ENCODE measurements at places on chromosomes 7 and 10. TPM values are rescaled to one million over a fixed set of nuclear protein-coding genes. Genes with fewer than 3 reads are reported as not detected.

- H3K36me3 ChIP-seq, result no peaks in the 10 kb centered on the region
- no peaks in the 10 kb centered on the region for H3K27me3 ChIP-seq
- H3K27ac ChIP-seq, result no peak overlapping the region
- H3K4me3 ChIP-seq, result no peak overlapping the region
These were observed 75.6 kb downstream of the GRM8 start for GRCh38 chr7:127177156-127177555.

The ELFN1 gene
- total RNA-seq, result 0.33 TPM

DNA sequence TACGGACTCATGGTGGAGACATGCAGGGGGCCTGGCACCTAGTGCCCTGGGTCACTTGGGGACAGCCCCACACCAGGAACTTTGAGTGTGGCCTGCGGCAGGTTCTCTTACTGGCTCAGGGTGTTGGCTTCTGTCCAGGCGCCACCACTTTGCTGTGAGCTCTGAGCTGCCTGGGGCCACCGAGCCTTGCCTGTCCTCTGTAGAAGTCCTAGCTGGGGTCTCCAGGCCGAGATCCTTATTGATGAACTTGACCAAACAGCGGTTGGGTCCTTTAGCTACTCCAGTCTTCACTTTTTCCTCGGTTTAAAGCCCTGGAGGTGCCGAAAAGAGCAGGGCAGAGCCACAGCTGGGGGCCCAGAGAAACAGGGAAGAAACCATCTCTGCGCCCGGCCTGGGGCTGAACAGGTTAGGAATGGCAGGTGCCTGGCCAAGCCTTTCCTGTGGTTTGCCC is 41.3 kb downstream of the ZNF467 start:
- H3K4me3 ChIP-seq, result no peak overlapping the region
- H3K36me3 ChIP-seq, result no peaks in the 10 kb centered on the region
- no peaks in the 10 kb centered on the region for H3K4me1 ChIP-seq
- no peak for DNase-seq
- H3K27me3 ChIP-seq, result no peaks in the 10 kb centered on the region

GRCh38 chr7:93894426-93894825 is 3.9 kb upstream of the TFPI2 start:
- H3K4me3 ChIP-seq, result no peak overlapping the region
- no peak for DNase-seq
- no peaks in the 10 kb centered on the region for H3K27me3 ChIP-seq
- H3K4me1 ChIP-seq, result peaks cover 59% of the 10 kb centered on the region
- H3K36me3 ChIP-seq, result no peaks in the 10 kb centered on the region
- H3K27ac ChIP-seq, result no peak overlapping the region

DNA sequence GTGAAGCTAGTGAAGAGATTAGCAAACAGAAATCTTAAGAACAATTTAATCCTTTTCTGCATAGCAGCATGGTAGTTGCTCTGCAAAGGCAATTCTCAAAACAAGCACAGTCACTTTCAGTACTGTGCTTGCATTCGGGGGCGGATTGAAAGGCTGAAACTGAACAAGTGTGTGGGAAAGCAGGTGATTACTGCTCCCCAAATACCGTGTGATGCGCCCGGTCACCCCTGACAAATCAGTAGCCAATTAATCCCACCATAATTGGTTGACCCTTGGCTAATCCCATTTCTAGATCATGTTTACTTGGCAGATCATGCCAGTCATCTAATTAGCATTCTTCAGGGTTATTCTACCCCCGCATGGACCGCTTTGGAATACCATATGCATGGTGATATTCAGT is 76.5 kb upstream of the ADRB1 start:
- H3K4me1 ChIP-seq, result peaks cover 13% of the 10 kb centered on the region
- DNase-seq, result no peak
- H3K27ac ChIP-seq, result no peak overlapping the region
- no peaks in the 10 kb centered on the region for H3K27me3 ChIP-seq

- no peaks in the 10 kb centered on the region for H3K36me3 ChIP-seq
- peak; percentile 42 for DNase-seq
- no peak overlapping the region for H3K4me3 ChIP-seq
- no peaks in the 10 kb centered on the region for H3K4me1 ChIP-seq
- no peaks in the 10 kb centered on the region for H3K27me3 ChIP-seq
These were observed 534.3 kb downstream of the PARD3 start for GRCh38 chr10:34280599-34281374.

DNA sequence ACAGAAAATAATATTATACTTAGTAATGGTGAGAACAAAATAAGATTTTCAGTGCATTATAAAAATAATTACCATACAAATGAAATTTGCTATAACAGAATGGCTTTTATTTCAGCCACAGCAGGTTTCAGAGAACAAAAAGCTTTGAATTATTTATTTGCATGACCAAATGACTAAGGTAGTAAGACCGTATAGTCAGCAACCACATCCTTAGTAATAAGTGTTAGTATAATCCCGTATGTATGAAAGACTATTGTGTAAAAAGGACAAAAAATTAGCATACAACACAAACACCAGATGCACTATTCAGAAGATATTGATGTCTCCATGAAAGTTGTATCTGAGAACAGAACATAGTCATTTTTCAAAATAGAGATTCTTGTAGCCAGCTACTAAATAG is 12.2 kb downstream of the PDZD8 start:
- peaks cover 98% of the 10 kb centered on the region for H3K4me1 ChIP-seq
- no peaks in the 10 kb centered on the region for H3K27me3 ChIP-seq
- DNase-seq, result no peak
- no peaks in the 10 kb centered on the region for H3K36me3 ChIP-seq
- H3K4me3 ChIP-seq, result no peak overlapping the region

- H3K36me3 ChIP-seq, result no peaks in the 10 kb centered on the region
- DNase-seq, result no peak
- no peak overlapping the region for H3K27ac ChIP-seq
- H3K4me1 ChIP-seq, result peaks cover 13% of the 10 kb centered on the region
These were observed 356 bp downstream of the ADCYAP1R1 start for GRCh38 chr7:31052487-31052840.

DNA sequence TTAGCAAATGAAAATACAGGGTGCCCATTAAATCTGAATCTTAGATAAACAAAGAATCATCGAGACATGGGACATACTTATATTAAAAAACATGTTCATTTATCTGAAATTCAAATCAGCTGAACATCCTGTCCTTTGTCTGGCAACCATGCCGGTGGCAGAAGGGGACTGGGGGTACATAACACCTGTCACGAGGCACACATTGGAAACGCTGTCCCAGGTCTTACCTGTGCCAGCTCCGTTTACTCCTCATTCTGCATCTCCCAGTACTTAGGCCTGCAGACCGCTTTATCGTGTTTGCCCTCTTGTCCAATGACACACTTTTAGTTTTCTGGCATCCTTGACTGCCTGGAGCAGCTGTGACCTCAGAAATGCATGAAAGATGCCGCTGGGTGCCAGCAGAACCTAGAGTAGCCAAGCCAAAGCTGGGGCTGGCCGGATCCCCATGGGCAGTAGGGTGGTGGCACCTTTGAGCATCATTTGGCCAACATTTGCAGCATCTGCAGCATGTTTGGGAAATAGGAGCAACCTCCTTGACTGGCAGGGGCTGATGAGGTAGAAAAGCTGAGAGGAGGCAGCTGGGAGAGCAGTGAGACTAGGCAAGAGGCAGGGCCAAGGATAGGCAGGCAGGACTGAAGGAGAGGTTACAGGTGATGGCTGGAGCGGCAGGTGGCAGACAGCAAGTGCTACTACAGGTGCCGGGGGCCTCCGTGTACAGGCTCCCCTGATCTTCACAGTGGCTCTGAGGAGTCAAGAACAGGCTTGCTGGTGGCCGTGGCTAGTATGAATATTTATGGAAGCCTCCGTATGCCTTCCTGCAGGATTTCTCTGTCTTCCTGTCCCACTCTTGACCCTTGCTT is 62.3 kb upstream of the BTBD16 start:
- no peak for DNase-seq
- no peaks in the 10 kb centered on the region for H3K4me1 ChIP-seq
- H3K27ac ChIP-seq, result no peak overlapping the region
- H3K4me3 ChIP-seq, result no peak overlapping the region
- H3K36me3 ChIP-seq, result no peaks in the 10 kb centered on the region

DNA sequence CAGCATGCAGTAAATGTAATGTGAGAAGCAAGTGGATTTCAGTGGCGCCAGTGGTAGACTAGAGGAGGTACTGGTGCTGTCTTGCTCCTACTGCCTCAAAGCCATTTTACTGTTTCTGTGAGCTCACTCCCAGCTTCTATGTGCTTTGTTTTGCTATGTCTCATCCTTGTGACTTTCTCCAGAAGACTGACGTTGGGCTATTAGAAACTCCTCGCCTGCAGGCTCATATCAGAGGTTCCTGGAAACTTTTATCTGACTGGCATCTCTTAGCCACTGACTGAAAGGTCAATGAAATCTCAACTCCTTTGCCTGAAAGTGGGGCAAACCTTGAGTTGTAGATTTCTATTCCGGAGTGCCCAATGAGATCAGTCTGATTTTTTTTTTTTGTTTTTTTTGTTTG is 66.4 kb upstream of the SORCS1 start:
- no peaks in the 10 kb centered on the region for H3K36me3 ChIP-seq
- no peaks in the 10 kb centered on the region for H3K4me1 ChIP-seq
- no peak for DNase-seq
- no peaks in the 10 kb centered on the region for H3K27me3 ChIP-seq

GRCh38 chr7:16636555-16637101 is 8.9 kb downstream of the ANKMY2 start:
- no peaks in the 10 kb centered on the region for H3K27me3 ChIP-seq
- no peak for DNase-seq
- peaks cover 4% of the 10 kb centered on the region for H3K4me1 ChIP-seq
- H3K36me3 ChIP-seq, result no peaks in the 10 kb centered on the region
- no peak overlapping the region for H3K27ac ChIP-seq

The EPHA1 gene
- 14.3 TPM for total RNA-seq

The SEMA3D gene
- 1.3 TPM for total RNA-seq

DNA sequence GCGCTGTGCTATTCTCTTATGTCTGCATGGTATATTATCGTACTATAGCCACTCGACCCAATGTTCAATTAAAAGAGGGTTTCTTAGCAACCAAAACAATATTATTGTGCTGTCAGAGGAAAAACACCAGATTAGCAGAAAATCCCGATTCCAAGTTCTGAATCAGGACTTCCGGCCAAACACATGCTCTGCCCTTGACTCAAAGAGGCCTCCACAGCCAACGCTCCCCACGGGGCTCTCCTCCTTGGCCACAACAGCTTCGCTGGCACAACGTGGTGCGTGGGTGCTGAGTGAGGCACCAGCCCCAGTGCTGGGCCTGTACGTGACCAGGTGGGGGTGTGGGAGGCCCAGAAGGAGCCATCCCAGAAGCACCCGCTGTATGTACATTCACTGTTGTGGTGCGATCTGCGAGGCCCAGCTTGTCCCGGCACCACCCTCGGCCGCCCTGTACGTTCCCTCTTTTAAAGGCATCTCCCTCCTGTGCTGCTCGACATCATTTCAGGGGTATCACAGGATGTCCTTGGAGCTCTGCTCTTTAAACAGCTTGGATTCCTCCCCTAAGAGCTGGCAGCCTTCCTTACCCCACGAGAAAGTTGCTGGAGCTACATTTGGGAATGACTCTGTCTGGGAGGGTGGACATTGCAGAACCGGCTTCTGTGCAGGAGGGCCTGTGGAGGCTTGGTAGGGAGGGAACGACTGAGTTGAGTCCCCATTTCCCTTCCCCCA is 736.2 kb downstream of the PARD3 start:
- H3K27ac ChIP-seq, result no peak overlapping the region
- peaks cover 5% of the 10 kb centered on the region for H3K4me1 ChIP-seq
- H3K27me3 ChIP-seq, result no peaks in the 10 kb centered on the region
- H3K36me3 ChIP-seq, result no peaks in the 10 kb centered on the region
- no peak overlapping the region for H3K4me3 ChIP-seq

GRCh38 chr7:132906193-132906835 is 175.6 kb downstream of the CHCHD3 start:
- no peaks in the 10 kb centered on the region for H3K27me3 ChIP-seq
- H3K4me3 ChIP-seq, result no peak overlapping the region
- H3K4me1 ChIP-seq, result no peaks in the 10 kb centered on the region
- DNase-seq, result no peak
- H3K27ac ChIP-seq, result no peak overlapping the region

- H3K4me3 ChIP-seq, result no peak overlapping the region
- no peak overlapping the region for H3K27ac ChIP-seq
- peaks cover 16% of the 10 kb centered on the region for H3K4me1 ChIP-seq
- H3K36me3 ChIP-seq, result no peaks in the 10 kb centered on the region
- H3K27me3 ChIP-seq, result no peaks in the 10 kb centered on the region
These were observed 3.4 kb upstream of the FAM24B start for GRCh38 chr10:122882766-122883165.

DNA sequence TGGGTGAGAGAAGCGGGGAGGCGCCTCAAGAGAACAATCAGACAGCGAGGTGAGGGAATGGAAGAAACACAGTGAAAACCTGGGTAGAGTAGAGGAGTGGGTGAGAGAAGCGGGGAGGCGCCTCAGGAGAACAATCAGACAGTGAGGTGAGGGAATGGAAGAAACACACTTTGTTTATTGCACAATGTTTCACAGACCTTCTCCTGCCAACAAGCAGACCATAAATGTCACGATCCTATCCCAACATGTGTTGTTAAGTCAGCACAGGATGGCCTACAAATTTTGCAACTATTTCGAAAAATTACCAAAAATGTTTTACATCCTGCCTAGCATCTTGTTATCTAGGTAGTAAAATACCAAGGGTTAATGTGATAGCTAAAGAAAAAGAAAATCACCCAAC is 115.3 kb downstream of the JAZF1 start:
- DNase-seq, result no peak
- no peak overlapping the region for H3K4me3 ChIP-seq
- H3K27me3 ChIP-seq, result no peaks in the 10 kb centered on the region

DNA sequence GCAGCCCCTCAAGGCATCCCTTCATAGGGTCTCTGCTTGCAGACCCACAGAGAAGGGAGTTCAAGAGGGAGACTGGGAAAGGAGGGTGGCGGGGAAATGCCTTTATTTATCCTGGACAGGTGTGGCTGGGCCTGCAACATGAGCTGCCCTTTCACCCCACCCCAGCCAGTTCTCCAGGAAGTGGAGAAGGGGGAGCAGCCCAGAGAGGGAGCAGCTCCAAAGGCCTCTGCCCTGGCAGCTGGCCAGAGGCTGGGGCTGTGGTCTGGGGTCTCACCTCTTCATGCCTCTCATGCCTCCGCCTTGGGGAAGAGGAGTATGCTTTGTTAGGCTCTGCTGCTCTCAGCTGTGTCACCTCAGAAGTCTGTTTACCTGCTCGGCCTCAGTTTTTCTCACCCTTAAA is 3.1 kb downstream of the LDB3 start:
- no peak overlapping the region for H3K4me3 ChIP-seq
- no peaks in the 10 kb centered on the region for H3K36me3 ChIP-seq
- peaks cover 34% of the 10 kb centered on the region for H3K4me1 ChIP-seq
- no peak overlapping the region for H3K27ac ChIP-seq
- H3K27me3 ChIP-seq, result no peaks in the 10 kb centered on the region

The MICU1 gene
- total RNA-seq, result 14.0 TPM

GRCh38 chr7:54674891-54675290 is 84.1 kb downstream of the SEC61G start:
- no peak overlapping the region for H3K4me3 ChIP-seq
- no peak overlapping the region for H3K27ac ChIP-seq
- no peaks in the 10 kb centered on the region for H3K4me1 ChIP-seq
- no peak for DNase-seq
- no peaks in the 10 kb centered on the region for H3K36me3 ChIP-seq

GRCh38 chr7:132380059-132380458 is 196.2 kb downstream of the PLXNA4 start:
- no peak for DNase-seq
- H3K4me3 ChIP-seq, result no peak overlapping the region

- no peak overlapping the region for H3K4me3 ChIP-seq
- H3K27ac ChIP-seq, result no peak overlapping the region
- no peak for DNase-seq
- H3K36me3 ChIP-seq, result no peaks in the 10 kb centered on the region
These were observed 62.9 kb upstream of the TRIM8 start for GRCh38 chr10:102581401-102581800.
